ENCODE measurements at places on chromosomes 7 and 10.
A peak's percentile ranks its signal among the peaks of the same experiment; 100 is the strongest.

DNA sequence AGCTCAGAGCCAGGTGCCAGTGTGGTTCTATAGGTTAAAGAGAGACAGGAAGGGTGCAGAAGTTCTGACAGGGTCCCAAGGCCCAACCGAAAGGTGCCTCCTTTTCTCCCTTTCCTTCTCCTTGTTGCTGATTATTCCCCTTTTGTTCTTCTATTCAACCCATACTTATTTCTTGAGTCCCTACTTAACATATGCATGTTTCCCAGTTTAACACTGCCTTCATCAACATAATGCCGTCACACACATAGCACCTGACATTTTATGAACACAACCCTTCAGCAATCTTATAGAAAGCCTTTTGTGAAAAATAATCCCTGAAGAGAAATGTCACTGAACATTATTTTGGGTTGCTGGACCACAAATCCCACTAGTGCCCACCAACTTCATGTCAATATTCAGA is 39.1 kb downstream of the SORBS1 start:
- no peak for DNase-seq

DNA sequence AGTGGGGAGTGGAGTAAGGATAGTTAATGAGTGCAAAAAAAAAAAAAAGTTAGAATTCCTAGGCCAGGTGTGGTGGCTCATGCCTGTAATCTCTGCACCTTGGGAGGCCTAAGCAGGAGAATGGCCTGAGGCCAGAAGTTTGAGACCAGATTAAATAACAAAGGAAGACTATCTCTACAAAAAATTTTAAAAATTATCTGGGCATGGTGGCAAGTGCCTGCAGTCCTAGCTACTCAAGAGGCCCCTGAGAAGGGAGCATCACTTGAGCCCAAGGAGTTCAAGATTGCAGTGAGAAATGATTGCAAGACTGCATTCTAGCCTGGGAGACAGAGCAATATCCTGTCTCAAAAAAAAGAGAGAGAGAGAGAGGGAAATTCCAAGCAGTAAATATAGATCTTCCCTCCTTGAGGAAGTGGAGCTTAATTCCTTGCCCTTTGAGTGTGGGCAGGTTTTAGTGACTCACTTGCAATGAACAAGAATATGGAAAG is 19.5 kb upstream of the CSTF2T start:
- DNase-seq: no peak

DNA sequence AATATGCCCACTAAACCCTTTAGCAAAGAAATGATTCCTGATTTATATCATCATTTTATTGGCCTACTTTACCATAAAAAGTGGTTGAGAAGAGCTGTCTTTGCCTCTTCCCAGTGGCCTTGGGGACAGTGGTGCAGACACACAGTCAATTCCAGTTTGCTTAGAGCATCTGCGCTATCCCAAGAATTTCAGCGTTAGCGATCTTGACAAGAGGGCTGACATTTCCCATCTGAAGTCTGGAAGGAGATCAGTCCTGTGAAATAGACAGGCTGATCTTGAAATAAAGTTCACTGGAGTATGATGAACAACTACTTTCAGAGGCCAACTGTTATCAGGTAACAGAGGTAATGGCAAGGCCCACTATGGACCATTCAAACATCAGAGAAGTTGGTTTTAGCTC is 475.3 kb upstream of the NRP1 start:
- no peak for DNase-seq

- no peak for DNase-seq
Observed at GRCh38 chr7:65955718-65956117, 26.3 kb downstream of the GUSB start.

GRCh38 chr7:74606101-74606908 is 51.2 kb upstream of the GTF2I start:
- peak; percentile 69 for DNase-seq

- DNase-seq: no peak
Observed at GRCh38 chr7:84200859-84201258, 6.3 kb upstream of the SEMA3A start.

DNA sequence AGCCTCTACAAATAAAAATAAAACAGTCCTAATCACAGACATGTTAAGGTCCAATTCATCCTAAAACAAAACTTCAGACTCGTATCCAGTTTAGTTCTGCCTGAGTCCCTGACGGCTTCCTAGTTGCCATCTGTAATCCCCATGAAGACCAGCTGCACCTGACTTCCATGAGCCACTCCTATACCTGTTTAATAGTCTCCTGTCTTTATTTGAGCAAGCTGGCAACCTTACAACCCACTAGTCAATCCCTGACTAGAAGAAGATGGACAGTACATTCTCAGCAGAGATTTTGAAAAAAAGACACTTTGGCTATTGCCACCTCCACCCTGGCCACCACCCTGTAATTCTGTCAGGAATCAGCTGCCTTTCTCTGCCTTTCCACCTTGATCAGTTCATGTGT is 197.7 kb downstream of the HIBADH start:
- no peak for DNase-seq

DNA sequence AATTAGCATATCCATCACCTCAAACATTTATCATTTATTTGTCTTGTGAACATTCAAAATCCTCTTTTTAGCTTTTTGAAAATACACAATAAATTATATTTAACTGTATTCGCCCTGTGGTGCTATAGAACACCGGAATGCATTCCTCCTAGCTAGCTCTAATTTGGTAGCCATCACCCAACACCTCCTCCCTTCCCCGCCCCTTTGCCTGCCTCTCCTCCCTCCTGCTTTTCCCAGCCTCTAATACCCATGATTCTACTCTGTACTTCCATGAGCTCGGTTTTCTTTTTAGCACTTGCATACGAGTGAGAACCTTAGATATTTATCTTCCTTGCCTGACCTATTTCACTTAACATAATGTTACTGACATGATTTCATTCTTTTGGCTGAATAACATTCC is 80.1 kb downstream of the ANKRD26 start:
- DNase-seq: no peak

DNA sequence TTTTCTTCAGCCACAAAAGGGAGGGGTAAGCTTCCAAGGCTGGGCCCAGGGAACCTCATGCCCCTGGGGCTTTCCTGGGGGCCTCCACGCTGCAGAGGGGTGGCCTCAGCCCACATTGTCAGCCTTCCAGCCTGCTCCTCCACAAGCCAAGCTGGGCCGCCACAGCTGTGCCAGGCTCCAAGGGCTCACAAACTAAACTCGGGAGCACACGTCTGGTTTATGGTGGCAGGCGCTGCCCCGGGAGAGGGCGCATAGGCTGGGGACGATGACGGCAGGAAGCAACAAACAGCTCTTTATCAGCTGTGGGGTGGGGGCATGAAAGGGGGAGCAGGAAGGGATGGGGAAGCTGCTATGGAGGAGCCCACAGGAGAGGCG is 6.3 kb upstream of the CDH23 start:
- no peak for DNase-seq

- peak; percentile 52 for DNase-seq
Observed at GRCh38 chr7:45663167-45663921, 89.2 kb downstream of the ADCY1 start.

DNA sequence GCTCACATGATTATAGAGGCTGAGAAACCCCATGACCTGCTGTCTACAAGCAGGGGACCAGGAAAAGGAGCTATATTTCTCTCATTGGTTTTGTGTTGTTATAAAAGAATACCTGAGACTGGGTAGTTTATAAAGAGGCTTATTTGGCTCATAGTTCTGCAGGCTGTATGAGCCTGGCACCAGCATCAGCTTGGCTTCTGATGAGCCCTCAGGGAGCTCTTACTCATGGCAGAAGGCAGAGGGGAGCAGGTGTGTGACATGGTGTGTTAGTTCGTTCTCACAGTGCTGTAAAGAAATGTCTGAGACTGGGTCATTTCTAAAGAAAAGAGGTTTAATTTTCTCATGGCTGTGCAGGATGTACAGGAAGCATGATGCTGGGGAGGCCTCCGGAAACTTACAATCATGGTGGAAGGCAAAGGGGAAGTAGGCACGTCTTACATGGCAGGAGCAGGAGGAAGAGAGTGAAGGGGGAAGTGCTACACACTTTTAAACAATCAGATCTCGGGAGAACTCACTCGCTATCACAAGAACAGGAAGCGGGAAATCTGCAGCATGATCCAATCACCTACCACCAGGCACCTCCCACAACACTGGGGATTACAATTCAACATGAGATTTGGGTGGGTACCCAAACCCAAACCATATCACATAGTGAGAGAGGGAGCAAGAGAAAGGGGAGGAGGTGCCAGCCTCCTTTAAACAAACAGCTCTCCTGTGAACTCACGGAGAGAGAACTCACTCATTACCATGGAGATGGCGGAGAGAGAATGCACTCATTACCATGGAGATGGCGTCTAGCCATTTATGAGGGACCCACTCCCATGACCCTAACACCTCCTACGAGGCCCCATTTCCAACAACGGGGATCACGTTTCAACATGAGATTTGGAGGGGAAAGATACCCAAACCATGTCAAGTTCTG is 133.4 kb downstream of the JCAD start:
- no peak for DNase-seq

DNA sequence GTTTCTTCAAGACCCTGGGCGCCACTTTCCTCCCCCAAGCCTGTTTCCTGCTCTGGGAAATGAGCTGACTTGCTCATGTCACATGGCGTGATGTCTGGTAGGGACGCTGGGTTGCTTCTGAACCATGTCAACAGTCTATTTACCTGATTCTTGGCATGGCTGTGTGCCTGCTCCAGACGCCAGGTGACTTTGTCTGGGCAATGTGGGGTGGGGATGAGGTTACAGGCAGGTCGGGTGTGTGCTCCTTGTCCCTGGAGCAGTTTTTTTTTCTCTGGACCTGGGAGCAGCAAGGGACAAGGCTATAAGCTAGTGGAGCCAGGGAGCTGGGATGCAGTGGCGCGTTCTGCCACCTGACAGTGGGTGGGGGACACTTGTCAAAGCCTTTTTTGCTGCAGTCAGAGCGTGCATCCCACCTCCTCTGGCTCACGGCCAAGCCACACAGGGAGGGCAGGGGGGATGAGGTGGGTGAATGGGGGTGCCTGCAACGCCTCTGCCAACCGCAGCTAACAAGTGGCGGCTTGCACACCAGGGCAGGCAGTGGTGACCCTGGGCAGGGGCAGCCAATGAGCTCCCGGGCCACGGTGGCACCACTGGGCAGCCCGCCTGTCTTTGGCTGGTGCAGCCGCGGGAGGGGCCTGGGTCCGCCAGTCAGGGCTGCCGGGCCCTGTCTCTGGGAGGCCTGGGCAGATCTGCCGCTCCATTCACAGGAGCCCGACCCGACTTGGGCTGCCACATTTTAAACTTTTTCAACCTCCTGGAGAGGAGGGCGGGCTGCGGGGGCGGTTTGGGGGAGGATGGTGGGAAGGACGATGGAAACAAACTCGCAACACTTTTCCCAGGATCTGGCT is 22.9 kb downstream of the DNAJB12 start:
- peak; percentile 63 for DNase-seq

GRCh38 chr7:70208236-70209063 is 610.2 kb downstream of the AUTS2 start:
- no peak for DNase-seq

DNA sequence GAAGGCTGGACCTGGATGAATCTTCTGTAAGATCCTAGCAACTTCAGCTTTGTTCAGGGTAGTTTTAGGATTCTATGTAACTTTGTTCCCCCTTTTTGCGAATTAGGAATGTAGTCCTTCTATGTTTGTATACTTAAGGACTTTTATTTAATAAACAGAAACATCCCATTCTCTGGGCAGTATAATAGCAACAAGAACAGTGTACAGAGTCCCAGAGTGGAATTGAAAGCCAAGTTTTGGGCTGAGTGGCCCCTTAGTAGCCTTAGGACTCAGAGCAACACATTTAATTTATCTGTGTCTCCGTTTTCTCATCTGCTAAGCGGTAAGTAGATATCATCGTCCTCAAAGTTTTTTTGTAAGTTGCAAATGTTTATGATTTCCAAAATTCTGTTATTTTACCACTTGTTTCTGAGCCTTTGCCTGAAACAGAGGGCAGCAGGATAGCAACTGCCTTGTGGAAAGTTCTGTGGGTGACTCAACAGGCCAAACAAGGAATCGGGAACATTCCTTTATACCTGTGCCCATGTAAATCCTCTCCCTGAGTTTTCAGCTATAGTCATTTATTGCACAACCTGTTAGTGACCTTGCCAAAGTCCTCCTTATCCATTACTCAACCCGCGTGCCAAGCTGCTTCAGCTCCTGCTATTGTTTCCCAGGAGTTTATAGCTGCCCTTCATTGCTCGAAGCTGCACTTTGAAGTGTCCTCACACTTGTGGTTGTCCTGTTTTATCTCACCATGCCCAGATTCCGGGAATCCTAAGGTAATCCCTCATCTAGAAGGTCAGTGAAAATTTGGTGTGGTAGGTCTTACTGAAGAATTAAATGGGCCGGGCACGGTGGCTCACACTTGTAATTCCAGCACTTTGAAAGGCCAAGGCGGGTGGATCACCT is 199.1 kb upstream of the AHR start:
- no peak for DNase-seq

GRCh38 chr10:133210398-133211140 is 19.4 kb upstream of the UTF1 start:
- DNase-seq: no peak
